ENCODE measurements at places on chromosomes 2 and 18.

- no peak for DNase-seq
These were observed 132.2 kb upstream of the CXCR4 start for GRCh38 chr2:136250131-136250530.

- DNase-seq = no peak
These were observed 120.3 kb downstream of the GLI2 start for GRCh38 chr2:120855855-120856405.

DNA sequence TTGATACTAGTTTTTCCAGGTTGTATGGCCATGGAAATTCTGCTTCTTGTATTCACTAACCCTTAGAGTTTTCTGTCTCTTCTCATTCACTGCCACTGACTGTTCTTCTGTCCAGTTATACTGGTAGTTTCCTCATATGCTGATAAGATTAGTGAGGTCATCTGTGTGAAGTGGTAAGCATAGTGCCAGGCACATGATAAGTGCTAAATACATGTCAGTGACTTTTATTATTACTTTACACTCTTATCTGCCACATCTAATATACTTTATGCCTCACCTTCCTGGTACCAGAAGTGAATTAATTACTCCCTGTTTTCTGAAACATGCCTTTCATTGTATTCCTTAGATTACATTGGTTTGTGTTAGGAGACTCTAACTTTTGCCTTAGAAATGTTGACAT, 91.3 kb downstream of the NBEAL1 start:
- DNase-seq = no peak

GRCh38 chr2:43052204-43052943, 174.0 kb downstream of the ZFP36L2 start:
- no peak for DNase-seq

DNA sequence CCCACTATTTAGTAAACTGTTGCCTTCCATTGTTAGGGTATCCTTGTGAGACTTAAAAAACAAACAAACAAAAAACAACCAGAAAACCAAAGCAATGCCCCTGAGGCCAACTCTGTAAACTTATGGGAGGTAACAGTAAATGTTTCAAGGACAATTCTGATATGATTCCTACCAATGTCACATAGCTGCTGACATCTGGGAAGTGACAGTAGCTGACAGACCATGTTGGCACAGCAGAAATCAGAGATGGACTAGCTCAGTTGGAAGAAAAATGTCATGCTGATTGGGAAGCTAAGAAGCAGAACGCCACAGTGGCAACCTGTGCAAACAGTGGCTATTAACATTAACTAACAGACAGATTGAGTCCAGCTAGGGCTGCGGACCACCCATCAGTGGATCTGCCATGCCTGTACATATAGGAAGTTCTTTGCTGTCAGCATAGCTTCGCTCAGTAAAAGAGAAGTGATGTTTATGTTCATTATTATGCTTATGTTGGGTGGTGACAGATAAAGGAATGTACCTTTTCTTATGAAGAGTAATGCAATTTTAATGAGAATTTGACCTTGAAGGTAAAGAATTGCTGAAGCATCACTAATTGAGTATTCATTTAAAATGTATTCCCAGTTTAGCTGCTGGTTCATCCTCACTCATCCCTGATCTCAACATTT, 180.6 kb downstream of the PARD3B start:
- DNase-seq = no peak

DNA sequence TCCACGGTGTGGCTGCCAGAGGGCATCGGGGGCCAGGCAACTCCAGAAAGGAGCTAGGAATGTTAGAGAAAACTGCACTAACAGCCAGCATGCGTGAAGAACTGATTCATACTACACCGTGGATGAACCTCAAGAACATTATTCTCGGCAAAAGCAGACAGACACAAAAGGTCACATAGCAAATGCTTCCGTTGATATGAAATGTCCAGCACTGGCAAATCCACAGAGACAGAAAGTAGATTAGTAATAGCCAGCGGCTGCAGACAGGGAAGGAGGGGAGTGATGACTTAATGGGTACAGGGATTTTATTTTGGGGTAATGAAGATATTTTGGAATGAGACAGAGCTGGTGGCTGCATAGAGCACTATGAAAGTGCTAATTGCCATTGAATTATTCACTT, 37.4 kb downstream of the SCTR start:
- no peak for DNase-seq

DNA sequence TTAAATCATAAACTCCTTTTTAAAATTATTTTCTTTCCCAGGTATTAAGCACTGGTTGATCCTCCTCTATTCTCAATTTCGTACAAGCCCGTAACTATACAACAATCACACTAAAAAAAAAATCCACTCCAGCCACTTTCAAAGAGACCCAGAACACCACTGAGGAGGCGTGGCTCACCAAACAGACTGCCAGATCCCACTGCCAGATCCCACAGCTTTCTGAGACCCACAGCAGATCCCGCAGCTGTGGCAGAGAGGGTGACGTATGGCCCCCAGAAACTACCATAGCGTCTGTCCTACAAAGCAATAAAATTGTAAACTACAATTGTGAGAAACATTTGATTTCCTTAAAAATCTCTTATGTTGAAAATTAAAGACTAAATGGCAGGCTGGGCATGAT, 230.7 kb upstream of the PXDN start:
- no peak for DNase-seq

- no peak for DNase-seq
These were observed 107.6 kb upstream of the OTOS start for GRCh38 chr2:240247868-240248720.

DNA sequence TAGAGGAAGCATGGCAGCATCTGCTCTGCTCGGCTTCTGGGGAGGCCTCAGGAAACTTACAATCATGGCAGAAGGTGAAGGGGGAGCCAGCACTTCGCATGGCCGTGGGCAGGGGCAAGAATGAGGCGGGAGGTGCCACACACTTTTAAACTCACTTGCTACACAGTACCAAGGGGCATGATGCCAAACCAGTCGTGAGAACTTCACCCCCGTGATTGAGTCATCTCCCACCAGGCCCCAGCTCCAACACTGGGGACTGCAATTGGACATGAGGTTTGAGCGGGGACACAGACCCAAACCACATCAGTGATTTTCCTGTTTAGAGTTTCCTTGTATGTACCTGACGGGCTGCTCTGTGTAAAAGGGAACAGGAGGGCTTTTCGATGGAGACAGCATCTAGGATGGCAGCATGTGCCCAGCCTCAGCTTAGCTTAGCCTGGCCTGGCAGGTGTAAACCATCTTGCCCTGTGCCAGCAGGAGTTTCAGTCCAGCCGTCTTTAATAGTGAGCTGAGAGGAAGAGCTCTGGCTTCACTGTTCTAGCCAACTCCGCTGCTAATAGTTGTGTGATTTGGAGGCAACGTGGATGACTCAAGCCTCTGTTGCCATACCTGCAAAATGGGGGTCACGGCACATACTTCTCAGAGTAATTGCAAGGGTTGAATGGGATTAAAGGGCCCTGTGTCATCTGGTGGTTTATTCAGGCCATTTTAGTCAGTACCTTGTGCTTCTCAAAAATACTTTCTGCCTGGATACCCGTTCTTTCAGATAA, 101.8 kb downstream of the ASAP2 start:
- no peak for DNase-seq

All from iPS-NIHi11 (cell line).